Stomach (tissue), 19 donors: ENCODE measurements at places on chromosomes 3 and 15. TPM values are rescaled to one million over a fixed set of nuclear protein-coding genes. Genes with fewer than 3 reads are reported as not detected.

The LRRC34 gene
- not detected for total RNA-seq

DNA sequence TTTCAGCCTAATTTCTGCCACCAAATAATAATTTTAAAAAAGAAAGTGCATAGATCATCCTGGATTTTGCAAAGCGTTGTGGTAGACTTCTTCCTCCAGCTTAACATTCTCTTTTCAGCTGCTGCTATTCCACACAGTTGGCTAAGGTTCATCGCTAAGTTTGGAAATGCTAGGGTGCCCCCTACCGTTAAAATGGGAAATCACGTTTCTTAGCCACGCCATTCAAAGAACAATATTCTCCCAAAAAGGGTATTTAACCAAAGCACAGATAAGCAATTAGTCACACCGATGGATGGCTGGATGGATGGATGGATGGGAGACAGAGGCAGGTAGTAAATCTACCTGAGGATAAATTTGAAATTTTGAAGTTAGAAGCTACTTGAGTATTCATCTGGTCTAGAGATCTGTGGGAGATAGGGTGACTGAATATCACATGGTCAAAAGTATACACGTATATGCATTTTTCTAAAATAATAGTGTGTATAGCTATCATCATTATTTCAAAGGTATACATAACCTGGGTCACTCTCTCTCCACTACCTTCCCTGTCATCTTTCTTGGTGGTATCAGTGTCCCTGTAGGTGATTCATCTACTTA lies 67.2 kb downstream of the EFHB start:
- DNase-seq, result peak; percentile 37

DNA sequence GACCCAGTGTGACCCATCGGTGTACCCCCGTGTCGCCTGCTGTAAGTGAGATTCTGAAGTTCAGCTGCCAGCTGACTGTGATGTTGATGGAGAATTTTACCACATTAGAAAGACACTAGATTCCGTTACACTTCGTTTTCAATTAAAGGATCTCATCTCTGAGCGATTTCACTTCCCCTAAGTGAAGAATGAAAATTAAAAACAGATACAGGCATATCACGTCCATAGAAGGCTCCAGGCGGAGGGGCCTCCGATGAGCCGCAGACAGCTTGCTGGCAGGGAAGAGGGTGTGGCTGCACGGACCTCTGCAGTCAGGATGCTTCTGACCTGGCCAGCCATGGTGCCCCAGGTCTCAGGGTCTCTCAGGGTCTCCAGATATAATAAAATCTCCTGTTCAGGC lies 6.6 kb upstream of the CPN2 start:
- DNase-seq, result no peak

- DNase-seq, result no peak
These were observed 927 bp upstream of the FYTTD1 start for GRCh38 chr3:197748597-197749314.

DNA sequence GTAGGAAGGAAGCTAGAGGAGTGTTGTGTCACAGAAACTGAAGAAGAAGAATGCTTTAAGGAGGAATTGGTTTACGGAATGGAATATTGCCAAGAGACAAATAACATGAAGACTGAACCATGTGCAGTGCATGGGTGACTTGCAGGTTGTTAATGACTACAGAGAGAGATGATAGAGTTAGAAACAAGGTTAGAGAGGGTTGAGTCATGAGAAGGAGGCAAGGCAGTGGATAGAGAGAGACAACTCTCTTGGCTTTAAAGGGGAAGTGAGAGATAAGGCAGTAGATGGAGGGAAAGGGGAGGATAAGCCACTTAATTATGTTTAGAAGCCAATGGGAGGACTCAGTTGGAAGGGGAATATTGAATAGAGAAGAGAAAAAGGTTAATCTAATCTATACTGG lies 119.3 kb upstream of the CCNL1 start:
- DNase-seq, result no peak

- DNase-seq, result no peak
These were observed 2.0 kb upstream of the PFKFB4 start for GRCh38 chr3:48558493-48559134.
